ENCODE measurements at places on chromosomes 1 and 21.

DNA sequence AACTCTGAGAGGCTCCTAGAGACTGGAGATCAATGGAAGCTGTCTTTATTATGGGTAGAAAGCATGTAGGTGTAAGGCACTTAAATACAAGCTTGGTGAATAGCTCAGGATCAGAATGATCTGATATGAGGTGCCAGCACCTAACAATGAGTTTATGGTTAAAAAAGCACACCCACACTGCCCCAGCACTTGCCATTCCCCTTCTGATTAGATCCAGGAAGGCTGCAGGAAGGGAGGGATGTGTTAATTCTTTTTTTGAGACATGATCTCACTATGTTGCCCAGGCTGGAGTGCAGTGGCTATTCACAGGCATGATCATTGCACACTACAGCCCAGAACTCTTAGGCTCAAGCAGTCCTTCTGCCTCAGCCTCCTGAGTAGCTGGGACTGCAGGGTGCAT lies 71.8 kb upstream of the IVNS1ABP start:
- DNase-seq: no peak

DNA sequence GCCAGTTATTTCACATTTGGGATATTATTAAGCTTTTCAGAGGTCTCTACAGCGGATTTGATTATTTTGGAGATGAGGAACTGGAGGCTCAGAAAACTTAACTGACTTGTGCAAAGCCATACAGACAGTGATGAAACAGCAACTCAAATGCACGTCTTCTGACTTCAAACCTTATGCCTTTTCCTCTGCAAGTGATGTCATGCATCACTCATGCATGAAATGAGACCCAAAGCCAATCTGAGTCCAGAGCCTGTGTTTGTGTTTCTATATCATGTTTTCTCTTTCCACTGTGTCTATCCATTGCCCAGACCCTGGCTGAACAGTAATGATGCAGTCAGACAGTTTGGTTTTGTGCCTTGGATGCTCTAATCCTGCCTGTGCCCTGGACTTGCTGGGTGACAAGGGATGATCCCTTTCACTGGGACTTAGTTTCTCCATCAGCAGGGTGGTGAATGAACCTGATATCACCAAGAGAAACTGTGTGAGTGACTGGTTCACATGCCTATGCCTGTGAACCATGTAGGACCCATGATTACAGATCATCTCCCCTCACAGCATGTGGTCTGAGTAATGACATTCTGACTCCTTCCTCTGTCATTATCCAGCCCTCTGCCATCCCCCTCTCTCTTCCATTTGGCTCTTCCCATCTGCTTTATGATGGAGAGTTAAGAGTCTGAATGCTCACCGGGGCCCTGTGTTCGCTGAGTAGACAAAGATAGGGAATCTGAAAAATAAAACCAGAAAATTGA lies 33.4 kb downstream of the SLAMF6 start:
- DNase-seq: no peak

DNA sequence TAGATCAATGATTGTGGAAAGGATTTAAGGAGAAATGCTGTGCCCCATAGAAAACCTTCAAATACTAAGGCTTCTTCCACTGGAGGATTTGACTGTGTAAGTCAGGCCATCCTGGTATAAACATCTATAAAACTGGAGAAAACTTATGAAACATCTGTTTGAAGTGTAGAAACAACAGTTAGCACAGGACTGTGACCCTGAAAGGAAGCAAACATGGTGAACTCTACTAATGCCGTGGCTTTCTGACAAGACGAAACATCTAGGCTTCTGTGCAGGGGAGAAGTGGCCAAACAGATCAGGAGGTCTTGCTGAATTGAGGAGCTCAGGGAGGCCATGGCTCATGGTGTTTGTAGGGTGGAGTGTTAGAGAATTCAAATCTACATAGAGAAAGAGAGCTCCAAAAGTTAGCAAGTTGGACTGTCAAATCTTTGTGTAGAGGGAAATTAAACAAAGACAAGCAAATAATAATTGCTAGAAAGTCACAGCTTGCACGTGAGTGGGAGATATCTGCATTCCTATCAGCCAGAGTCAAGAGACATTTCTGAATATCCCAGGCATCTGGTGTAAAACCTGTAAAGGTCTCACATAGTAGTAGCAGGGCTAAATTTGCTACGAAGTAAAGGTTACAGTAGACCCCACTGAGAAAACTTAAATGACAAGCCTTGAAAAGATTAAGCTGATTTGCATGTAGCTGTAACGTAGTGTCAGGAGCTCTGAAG lies 566.8 kb upstream of the B3GALT2 start:
- no peak for DNase-seq

DNA sequence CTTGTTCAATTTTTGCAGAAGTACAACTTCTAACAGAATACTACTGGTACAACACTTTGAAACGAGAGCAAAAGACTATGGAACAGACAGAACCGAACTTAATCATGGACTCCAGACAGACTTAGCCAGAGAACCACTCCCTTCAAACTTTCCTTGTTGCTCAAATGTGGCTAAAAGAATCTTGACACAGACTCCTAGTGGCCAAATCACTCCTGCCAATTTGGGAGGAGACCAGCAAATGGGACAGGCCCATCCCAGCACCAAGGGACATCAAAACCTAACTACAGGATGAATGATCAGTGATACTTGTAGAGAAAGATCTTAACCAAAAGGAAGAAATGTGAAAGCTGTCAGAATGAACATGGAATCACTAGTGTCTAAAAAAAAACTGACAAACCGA lies 154.0 kb downstream of the MATN1 start:
- no peak for DNase-seq

GRCh38 chr21:45748593-45748992 lies 105.1 kb downstream of the PCBP3 start:
- no peak for DNase-seq

DNA sequence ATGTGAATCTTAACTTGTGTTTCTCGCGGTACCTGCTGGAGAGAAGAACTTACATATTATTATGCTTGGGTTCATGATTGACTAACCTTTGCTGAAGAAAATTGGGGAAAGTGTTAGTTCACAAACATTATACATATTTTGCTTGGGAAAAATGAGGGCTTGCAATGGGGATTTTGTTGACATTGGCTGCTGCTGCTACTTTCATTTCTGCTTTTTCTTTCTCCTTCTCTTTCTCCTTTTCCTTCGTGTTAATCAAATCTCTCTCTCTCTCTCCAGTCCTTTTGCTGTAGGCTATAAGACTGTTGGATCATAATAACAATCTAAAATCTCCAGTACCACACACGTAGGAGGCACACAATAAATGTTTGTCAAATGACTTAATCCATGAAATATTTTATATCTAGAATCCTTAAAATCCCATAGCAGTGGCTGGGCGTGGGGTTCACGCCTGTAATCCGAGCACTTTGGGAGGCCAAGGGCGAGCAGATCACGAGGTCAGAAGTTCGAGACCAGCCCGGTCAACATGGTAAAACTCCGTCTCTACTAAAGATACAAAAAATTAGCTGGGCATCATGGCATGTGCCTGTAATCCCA lies 23.0 kb downstream of the IRF2BP2 start:
- no peak for DNase-seq

- DNase-seq: peak; percentile 38
Measured at GRCh38 chr1:53942127-53942957, 3.2 kb downstream of the IFT25 start.

DNA sequence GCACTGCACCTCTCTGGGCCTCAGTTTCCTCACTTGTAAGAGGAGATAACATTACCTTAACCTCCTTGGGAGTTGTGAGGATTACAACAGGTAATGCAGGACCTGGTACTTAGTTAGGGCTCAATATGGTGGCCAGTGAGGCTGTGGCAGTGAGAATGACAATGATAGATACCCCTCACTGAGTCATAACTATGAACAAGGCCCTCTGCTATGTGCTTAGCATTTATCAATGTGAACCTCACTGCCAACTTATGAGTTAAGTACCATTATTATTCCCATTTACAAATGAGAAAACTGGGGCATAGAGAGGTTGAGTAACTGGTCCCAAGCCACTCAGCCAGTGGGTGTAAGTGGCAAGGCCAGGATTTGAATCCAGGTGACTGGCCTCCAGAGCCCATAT lies 64.4 kb downstream of the HMGB4 start:
- DNase-seq: no peak

GRCh38 chr1:211660718-211661222 lies 14.7 kb downstream of the NEK2 start:
- DNase-seq: no peak

DNA sequence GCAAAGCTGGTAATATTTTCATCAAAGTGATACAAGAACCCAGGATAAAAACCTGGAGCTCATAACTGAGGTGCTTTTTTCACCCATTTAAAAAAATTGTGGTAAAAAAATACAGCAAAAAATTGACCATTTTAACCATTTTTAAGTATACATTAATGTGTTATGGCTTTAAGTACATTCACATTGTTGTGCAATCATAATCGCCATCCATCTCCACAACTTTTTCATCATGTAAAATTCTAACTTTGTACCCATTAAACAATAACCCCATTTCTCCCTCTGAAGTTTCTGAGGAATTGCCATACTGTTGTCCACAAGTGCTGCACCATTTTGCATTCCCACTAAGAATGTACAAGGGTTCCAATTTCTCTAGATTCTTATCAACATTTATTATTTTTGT lies 36.6 kb downstream of the ACP6 start:
- no peak for DNase-seq

GRCh38 chr1:76548513-76549100 lies 318.7 kb upstream of the ST6GALNAC5 start:
- no peak for DNase-seq

DNA sequence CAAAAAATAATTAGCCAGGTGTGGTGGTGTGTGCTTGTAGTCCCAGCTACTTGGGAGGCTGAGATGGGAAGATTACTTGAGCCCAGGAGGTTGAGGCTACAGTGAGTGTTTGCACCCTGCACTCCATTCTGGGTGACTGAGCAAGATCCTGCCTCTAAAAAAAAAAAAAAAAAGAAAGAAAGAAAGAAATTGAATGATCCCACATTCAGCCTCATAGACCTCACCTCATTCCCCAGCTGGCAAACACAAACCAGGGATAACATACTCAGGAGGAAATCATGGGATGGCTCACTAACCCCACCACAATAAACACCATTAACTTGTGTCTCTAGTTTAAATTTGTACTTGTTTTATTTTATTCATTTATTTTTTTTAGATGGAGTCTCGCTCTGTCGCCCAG lies 8.5 kb downstream of the ENSA start:
- DNase-seq: no peak

GRCh38 chr1:163701783-163702374 lies 380.1 kb downstream of the NUF2 start:
- DNase-seq: no peak

DNA sequence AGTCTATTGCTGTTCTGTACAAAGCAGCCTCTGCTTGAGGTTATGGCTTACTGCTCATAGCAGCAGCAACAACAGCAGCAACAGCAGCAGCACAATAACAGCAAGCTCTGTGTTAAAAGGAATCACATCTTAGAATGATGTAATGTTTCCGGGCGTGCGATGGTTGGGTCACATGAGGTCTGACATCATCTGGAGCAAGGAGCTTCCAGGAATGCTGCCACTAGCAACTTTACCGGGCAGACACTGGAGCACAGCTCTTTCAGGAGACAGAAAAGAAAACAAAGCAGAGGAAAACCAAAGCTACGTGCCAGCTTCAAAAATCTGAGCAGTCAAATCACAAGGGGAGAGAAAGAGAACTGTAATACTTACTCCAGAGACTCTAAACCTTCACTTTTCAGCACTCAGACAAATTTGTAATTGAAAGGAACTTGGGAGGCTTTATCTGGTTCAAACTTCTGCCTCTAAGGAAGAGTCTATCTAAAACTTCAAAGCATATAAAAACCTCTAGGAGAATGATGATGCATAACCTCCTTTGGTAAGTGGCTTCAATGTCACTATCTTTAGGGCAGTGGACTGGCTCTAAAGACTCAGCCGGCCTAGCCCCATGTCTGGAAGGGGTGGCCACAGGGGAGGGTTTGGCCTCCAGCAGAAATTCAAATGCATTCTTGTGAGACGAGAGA lies 28.3 kb upstream of the RAB3GAP2 start:
- peak; percentile 13 for DNase-seq

DNA sequence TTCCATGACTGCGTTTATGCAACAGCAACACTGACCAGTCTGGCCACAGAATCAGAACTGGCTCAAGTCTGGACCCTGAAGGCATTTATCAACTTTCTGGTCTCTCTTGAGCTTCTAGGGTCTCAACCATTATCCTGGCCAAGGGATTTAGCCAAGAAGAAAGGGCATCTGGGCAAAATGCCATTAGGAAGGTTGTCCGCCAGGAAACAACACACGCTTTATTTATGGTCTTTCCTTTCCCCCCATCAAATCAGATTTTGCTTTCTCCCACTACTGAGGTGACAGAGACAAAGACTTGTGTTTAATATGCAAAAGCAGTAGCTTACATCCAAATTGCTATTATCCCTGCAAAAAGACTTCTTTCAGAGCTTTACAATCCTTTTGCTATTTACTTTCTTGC lies 81.6 kb upstream of the PPP2R5A start:
- no peak for DNase-seq

DNA sequence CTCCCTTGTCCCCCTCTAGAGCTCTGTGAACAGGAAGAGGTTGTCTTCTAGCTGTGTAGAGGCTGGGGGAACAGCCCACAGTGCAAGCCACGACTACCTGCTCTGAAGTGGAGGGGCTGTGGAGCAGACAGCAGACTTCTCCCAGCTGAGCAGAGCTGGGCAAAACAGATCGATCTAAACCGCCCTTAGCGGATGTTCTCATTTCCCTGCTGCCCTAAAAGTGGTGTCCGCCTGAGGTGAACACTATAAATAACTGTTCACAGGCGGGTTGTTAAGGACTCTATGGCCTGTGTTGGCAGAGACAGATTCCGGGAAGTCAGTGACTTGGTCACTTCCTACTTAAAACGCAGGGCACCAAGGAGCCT lies 203.2 kb downstream of the RHOU start:
- DNase-seq: peak; percentile 67

GRCh38 chr1:40553017-40553416 lies 21.6 kb downstream of the ZNF684 start:
- DNase-seq: no peak

- no peak for DNase-seq
Measured at GRCh38 chr21:31893851-31894415, 21.1 kb downstream of the HUNK start.

DNA sequence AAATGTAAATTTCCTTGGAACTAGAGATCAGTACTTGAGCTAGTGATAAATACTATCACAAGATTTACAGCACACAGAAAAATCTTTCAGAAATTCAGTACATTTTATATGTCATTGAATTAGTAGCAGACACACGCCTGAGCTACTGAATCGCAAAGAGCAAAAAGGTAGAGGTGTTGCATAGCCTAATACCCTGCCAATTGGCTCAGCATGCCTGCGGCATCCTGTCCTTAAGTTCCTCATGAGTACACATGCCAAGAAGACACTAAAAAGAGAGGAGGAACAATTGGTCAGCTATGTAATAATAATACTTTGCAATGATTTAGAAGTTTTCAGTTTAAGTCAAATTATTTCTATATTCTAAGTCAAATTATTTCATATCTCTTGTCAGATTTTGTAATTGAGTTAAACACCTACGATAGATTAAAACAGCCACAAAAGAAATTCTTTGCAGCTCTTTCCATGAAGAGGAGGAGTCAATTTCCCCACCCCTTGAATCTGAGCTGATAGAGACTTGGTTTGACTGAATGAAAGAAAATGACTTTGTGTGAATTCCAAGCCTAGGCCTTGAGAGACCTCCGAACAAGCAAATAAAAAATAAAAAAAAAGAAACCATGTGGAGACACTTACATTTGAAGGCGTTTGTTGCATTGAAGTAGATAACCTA lies 36.2 kb upstream of the PKN2 start:
- no peak for DNase-seq

Measured in HepG2 (cell line).